Adrenal gland (tissue), 19 donors: ENCODE measurements at places on chromosomes 6 and 20. TPM values are rescaled to one million over a fixed set of nuclear protein-coding genes. Genes with fewer than 3 reads are reported as not detected.
A peak's percentile ranks its signal among the peaks of the same experiment; 100 is the strongest.

FRS3 gene
- total RNA-seq: 4.2 TPM

TSBP1 gene
- not detected for total RNA-seq

ADGRB3 gene
- total RNA-seq: 1.3 TPM

SCRT2 gene
- total RNA-seq: not detected

TRIM10 gene
- total RNA-seq: not detected

JAG1 gene
- 16.3 TPM for total RNA-seq

ZSWIM3 gene
- 6.1 TPM for total RNA-seq

C6orf163 gene
- total RNA-seq: 2.8 TPM

- H3K4me1 ChIP-seq: peaks cover 12% of the 10 kb centered on the region
- DNase-seq: no peak
- H3K27me3 ChIP-seq: peaks cover 4% of the 10 kb centered on the region
- no peaks in the 10 kb centered on the region for H3K36me3 ChIP-seq
Observed at GRCh38 chr6:17032590-17032987, 69.3 kb upstream of the STMND1 start.

DNA sequence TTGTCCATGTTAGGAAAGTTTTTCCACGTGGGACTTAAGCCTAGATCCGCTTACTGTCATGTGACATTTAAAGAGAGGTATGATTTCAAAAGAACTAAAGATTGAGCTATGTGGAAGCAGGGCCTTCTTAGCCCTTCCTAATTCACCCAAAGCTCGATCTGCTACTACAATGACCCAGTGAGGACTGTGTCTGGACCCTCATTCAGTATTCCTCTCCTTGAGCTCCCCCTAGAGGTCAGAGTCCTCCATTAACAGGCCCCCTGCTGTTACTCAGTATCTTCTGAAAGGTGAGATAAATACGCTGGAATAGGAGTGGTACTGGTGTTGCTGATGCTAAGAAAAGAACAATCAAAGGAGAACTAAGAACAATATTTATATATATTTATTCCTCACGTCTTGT, 414.0 kb downstream of the GJA1 start:
- no peak overlapping the region for H3K4me3 ChIP-seq
- no peak overlapping the region for H3K27ac ChIP-seq
- DNase-seq: peak; percentile 52
- H3K4me1 ChIP-seq: no peaks in the 10 kb centered on the region
- no peaks in the 10 kb centered on the region for H3K36me3 ChIP-seq

- H3K4me1 ChIP-seq: peaks cover 7% of the 10 kb centered on the region
- no peak for DNase-seq
- peaks cover 12% of the 10 kb centered on the region for H3K27me3 ChIP-seq
- no peaks in the 10 kb centered on the region for H3K36me3 ChIP-seq
- no peak overlapping the region for H3K4me3 ChIP-seq
Observed at GRCh38 chr6:108720827-108721226, 127.4 kb upstream of the ARMC2 start.

DNA sequence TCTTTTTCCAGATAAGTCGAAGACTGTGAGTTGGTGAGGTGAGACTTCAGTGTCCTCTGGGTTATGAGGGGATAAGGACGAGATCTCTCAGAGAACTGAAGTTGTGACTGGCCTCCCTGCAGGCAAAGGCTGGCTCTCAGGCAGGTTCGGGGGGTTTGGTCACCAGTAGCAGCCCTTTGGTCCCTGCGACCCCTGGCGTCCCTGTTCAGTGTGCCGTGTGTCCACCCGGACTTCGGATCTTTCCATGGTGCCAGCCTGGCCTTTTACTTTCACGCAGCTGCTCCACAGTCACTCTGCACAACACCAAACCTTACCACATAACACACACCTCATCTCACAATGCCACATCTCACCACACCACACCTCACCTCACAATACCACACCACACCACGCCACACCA, 131.9 kb downstream of the ERMARD start:
- DNase-seq: no peak
- H3K4me1 ChIP-seq: no peaks in the 10 kb centered on the region
- no peak overlapping the region for H3K4me3 ChIP-seq
- H3K27me3 ChIP-seq: no peaks in the 10 kb centered on the region

DNA sequence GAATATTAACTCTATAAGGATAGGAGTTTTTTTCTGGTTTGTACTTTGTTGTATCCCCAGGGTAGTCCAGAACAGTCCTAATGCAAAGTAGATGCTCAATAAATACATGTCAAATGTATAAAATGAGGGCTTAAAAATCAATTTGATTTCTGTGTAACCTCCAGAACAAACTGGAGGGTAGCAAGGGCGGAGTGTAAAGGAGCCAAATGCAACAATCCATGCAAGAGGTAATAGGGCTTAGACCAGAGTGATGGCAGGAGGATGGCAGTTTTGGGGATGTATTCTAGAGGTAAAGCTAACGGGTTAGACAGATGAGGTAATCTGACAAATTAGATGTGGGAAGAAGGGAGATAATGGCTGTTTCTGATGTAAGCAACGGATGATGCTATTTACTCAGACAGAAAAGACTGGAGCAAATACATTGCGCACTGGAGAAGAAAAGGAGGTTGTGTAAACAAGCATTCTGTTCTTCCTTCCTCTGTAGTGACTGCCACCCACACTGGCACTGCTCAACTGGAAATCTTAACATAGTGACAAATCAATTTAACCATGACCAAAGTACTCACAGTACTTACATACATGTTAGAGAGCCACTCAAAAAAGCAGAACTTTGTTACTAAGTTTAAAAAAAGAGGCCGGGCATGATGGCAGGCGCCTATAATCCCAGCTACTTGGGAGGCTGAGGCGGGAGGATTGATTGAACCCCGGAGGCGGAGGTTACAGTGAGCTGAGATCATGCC, 2.0 kb downstream of the ZNF318 start:
- H3K4me3 ChIP-seq: no peak overlapping the region
- DNase-seq: no peak
- H3K27me3 ChIP-seq: no peaks in the 10 kb centered on the region
- peaks cover 22% of the 10 kb centered on the region for H3K4me1 ChIP-seq
- H3K36me3 ChIP-seq: no peaks in the 10 kb centered on the region
- no peak overlapping the region for H3K27ac ChIP-seq

- H3K36me3 ChIP-seq: no peaks in the 10 kb centered on the region
- no peaks in the 10 kb centered on the region for H3K4me1 ChIP-seq
- DNase-seq: no peak
- no peak overlapping the region for H3K27ac ChIP-seq
- H3K4me3 ChIP-seq: no peak overlapping the region
Observed at GRCh38 chr20:59667981-59668515, 63.7 kb downstream of the PHACTR3 start.

DNA sequence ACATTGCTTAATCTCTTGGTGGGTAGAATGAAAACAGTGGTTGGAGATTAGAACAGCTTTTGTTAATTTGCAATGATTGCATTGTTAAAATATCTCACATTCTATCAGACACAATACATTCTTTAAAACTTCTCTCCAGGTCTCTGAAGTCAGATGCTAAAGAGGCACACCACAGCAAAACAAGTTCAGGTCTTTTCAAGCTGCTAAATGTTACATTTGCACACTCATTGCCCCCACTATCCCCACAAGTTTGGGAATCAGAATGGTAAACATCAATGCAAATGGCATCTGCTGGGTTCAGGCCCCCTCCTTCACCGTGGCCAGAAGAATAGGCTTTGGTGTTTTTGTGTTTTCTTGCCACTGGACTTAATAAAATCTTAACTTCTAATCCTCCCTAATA, 10.1 kb upstream of the HAO1 start:
- no peak overlapping the region for H3K27ac ChIP-seq
- no peak for DNase-seq
- no peaks in the 10 kb centered on the region for H3K4me1 ChIP-seq
- H3K27me3 ChIP-seq: no peaks in the 10 kb centered on the region

GRCh38 chr6:64214373-64214772, 578.8 kb downstream of the PHF3 start:
- H3K36me3 ChIP-seq: no peaks in the 10 kb centered on the region
- no peak overlapping the region for H3K27ac ChIP-seq
- H3K27me3 ChIP-seq: no peaks in the 10 kb centered on the region
- no peaks in the 10 kb centered on the region for H3K4me1 ChIP-seq
- no peak for DNase-seq

DNA sequence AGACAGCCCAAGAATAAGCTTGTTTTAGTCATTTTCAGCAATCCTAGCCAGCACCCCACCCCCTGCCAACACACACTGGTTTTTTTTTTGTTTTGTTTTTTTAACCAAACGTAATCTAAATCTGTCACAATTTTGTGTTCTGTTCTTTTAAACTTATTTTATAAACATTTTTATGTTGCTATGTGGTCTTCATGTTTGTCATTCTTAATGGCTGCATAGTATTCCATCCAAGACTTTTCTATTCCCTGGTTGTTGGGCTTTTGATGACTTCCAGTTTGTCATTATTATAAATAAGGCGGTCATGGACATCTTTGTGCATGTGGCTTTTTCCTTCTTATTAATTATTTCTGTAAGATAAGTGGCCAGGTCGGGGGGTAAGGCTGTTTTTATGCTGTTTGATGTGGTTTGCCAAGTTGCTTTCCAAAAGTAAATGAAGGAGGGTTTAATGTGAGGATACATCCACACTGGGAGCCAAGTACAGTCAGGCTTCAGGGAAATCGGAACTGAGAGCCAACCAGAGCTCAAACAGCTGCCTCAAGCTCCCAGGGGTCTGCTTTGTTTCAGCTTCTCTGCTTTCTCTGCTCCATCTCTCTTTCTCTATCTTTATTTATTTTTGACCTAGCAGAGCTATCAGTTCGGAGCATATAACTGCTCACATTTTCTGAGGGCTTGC, 125.8 kb downstream of the VEGFA start:
- DNase-seq: no peak
- no peaks in the 10 kb centered on the region for H3K27me3 ChIP-seq
- peaks cover 9% of the 10 kb centered on the region for H3K4me1 ChIP-seq
- H3K4me3 ChIP-seq: no peak overlapping the region

- H3K4me3 ChIP-seq: no peak overlapping the region
- no peaks in the 10 kb centered on the region for H3K27me3 ChIP-seq
- no peaks in the 10 kb centered on the region for H3K36me3 ChIP-seq
- no peak overlapping the region for H3K27ac ChIP-seq
- no peaks in the 10 kb centered on the region for H3K4me1 ChIP-seq
Observed at GRCh38 chr6:89777455-89777854, 42.1 kb downstream of the MDN1 start.

- no peaks in the 10 kb centered on the region for H3K36me3 ChIP-seq
- H3K27me3 ChIP-seq: no peaks in the 10 kb centered on the region
- no peak overlapping the region for H3K27ac ChIP-seq
- H3K4me1 ChIP-seq: peaks cover 6% of the 10 kb centered on the region
- H3K4me3 ChIP-seq: no peak overlapping the region
- peak; percentile 24 for DNase-seq
Observed at GRCh38 chr6:79421707-79422484, 115.3 kb downstream of the LCA5 start.

DNA sequence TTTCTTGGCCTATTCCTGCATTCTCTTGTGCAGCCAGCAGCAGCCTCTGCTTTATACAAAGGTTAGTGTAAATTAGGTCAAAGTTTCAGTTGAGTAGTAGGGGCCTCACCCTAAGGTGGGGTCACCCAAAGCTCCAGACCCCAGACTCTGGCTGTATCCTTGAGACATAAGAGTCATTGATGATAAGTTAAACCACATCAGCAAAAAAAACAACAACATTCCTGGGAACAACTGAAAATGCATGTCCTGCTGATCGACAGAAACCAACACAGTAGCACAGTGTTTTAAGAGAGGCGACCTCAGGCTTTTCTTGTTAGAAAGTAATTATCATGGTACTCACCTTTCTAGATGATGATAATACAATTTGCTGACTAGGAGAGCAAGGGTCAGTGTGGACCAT, 52.6 kb downstream of the TFAP2A start:
- no peak overlapping the region for H3K27ac ChIP-seq
- no peak for DNase-seq
- H3K4me3 ChIP-seq: no peak overlapping the region
- H3K4me1 ChIP-seq: no peaks in the 10 kb centered on the region

- no peak overlapping the region for H3K27ac ChIP-seq
- no peaks in the 10 kb centered on the region for H3K4me1 ChIP-seq
- H3K36me3 ChIP-seq: no peaks in the 10 kb centered on the region
- H3K27me3 ChIP-seq: peaks cover 3% of the 10 kb centered on the region
- DNase-seq: no peak
Observed at GRCh38 chr6:18536591-18537055, 149.5 kb downstream of the RNF144B start.
